ENCODE measurements at places on chromosomes 7 and 10.

DNA sequence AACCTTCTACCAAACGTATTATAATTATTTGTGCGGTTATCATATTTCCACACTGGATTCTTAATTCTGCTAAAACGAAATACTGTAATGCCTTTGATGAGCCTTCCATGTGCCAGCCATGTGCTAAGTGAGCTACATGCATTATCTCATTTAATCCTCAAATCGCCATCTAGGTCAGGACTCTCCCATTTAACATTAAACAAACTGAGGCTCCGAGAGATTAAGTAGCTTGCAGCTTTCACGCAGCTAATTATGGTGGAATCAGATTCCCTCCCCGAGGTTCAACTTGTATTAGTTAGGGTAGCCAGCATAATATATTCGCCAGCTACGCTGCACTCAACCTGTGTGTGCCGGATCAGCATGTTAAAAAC lies 798 bp upstream of the TSPAN33 start:
- DNase-seq, result no peak

DNA sequence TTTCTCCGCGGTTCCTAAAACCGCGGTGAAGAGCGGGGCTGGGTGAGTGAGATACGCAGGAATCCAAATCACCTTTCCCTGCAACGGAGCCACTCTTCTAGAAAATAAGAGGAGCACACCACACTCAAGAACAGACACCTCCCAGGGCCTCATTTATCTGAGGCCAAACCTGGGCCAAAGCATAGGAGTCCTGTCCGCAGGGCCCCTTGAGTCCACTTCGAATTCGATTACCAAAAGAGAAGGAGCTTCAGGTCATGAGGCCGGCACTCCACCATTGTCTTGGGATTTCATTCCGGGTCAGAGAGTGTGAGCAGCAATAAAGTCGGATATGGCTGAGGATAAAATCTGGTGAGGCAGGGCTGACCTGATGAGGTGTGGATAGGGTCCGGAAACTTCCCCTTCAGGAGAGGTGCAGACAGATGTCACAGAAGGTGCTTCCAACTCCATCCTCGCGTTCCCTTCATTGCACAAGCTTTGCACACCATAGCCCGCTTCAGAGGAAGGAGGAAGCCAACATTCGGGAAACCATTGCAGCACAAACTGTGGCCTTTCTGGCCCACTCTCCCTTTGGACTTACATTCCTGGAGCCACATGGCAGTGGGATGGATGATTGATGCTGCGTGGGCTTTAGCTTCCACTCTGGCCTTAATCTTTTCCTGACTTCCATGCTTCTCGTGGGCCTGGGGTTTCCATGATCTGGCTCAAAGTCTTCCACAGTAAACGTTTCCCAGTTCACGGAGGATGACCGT lies 27.2 kb upstream of the ZNF273 start:
- no peak for DNase-seq

DNA sequence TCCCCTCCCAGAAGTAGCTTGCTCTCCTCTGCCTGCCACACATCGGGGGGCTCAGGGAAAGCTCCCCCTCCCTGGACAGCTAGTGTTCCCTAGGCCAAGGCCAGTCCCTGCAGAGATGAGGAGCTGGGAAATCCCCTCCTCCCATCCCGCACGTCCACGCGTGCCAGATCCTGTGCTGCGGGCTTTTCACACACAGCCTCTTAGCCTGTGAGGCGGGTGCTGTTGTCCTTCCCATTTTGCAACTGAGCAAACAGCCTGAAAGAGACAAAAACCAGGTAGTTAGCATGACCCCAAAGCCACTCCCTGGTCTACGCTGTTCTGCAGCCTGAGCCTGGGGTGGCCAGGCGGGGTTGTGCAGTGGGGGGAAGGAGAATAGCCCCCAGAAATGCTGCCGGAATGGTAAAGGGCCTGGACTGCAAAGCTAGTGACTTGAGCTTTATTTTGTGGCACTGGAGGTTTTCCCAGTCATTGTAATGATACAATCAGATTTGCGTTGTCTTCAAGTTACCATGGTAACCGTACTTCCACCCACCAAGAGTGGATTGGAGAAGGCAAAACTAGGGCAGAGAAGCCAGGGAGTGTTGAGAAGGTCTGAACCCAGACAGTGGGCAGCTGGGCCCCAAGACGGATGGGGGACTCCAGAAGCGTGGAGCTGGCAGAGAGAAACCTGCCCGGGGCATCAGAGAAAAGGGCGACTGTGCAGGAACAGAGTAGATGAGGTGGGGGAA lies 98.6 kb upstream of the KCTD7 start:
- DNase-seq, result no peak

DNA sequence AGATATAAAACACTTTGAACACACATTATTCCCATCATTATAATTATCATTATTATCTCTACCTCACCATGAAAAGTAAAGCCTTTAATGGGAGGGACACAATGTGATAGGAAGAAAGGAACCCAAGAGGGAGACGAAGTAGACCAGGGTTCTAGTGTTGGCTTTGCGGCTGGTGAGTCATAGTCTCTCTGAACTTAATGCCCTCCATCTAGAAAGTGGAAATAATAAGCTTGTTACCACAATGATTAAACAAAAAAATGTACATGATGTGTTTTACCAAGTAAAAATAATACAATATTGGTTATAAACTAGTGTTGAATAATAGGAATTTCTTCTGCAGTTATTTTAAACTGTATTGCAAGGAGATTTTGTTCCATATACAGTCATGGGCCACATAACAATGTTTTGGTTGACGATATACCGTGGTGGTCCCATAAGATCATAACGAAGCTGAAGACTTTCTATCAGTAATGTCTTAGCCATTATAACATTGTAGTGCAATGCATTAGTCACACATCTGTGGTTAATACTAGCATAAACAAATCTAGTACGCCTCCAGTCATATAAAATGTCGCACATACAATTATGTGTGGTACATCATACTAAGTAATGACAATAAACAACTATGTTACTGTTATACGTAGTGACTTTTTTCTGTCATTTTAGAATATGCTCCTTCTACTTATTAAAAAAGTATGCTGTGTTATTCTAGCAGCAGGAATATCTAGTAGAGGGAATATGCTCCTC lies 450.6 kb upstream of the SORCS1 start:
- no peak for DNase-seq

GRCh38 chr10:125555267-125555666 lies 127.7 kb downstream of the TEX36 start:
- no peak for DNase-seq

DNA sequence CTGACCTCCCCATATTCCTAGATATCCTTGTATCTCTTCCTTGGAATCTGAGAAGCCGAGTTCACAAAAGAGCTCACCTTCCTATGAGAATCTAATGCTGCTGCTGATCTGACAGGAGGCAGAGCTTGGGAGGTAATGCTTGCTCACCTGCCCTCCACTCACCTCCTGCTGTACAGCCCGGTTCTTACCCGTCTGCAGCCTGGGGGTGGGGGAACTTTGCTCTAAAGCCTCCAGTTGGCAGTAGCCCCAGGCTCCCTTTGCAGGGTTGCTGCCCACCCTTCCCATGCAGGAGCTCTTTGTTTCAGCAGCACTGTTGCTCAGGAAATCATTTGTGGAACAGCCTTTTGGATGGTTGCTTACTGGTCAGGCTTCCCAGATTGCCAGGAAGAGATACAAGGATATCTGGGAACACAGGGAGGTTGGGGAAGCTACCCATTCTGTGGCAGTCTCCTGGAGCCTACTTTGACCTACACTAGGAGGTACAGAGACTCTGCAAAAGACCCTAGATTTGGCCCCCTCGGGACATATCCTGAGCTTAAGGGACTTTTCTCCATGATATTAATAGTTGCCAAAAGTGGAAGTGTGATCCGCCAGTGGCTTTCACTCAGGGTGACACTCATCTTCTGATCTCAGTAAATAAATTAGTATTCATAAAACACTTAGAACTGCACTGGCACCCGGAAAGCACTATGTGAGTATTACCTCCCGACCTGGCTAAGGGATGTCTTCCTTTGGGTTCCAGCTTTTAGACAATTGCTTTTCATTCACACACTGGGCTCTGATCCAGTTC lies 363.7 kb upstream of the PODXL start:
- DNase-seq, result no peak

- no peak for DNase-seq
Measured at GRCh38 chr10:22554461-22555182, 159.8 kb downstream of the PIP4K2A start.

DNA sequence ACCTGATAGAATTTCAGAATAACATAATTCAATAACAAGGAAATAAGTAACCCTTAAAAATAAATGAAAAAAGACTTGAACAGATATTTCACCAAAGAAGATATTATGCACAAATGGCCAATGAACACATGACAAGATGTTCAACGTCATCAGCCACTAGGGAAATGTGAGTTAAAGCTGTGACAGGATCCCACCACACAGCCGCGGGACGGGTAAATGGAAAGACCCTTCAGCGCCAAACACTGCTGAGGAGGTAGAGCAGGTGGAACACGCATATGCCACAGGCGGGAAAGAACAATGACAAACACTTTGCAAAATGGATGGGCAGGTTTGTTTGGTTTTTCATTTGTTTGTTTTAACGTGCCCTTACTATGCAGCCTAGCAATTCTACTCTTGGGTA lies 86.1 kb upstream of the RNF32 start:
- no peak for DNase-seq

DNA sequence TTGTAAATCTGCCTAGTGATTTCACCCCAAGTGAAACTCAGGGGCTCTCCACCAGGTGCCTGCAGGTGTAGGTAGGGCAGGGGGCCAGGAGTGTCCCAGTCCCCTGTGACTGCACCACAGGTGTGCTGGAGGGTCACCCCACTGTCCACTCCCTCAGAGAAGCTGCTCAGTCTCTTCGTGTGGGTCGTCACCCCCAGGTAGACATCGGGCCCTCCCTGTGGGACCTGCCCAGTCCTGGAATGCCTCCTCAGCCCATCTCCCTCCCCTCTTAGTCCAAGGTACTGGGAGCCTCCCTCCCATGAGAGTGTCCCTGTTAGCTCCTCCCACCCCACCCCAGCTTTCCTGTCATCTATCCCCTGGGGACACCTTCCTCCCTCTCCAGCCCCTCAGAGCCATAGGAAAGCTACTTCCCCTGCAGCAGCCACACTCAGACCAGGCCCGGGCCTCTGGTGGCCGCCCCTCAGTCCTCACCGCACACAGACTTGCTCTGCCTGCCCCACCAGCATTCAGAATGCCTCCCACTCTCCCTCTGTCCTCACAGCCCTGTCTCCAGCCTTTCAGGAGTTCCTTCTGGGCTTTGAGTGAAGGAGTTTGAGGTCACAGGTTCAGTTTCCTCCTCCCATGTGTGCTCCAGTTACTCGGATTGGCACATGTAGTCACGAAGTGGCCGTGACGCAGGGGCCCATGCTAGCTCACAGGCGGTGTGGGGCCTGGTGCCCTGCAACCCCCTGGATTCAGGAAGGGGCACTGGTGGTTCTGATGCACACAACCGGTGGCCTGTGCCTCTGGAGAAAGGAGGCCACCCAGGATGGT lies 5.1 kb downstream of the ALOX5 start:
- no peak for DNase-seq

DNA sequence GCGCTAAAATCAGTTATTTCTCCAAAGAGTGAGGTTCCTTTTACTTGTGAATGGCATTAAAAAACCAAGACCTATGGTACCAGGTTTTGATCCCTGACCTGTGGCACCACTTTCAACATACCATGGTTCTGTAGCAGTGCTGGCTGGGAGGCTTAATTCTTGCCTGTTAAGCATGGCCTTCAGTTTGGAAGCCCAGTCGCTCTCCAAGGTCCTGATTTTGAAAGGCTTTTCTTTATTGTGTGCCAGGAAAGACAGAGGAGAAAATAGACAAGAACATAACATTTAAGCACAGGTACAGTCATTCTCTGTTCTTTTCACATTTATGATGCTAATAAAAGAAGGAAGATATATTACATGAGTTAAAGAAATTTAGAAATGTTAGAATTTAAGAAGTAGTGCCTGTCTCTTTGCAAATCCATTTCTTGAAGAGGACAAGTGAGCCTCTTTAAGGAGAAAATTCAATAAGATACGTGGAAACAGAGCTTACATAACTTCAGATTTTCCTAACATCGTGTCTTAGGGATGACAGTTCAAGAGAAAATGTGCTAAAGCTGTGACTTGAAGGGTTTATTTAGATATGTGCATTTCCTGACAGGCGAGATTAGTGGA lies 357.6 kb downstream of the DPP6 start:
- DNase-seq, result no peak

- DNase-seq, result no peak
Measured at GRCh38 chr10:35639021-35639727, 2.9 kb downstream of the FZD8 start.

GRCh38 chr10:58734116-58734515 lies 221.4 kb downstream of the BICC1 start:
- DNase-seq, result no peak

DNA sequence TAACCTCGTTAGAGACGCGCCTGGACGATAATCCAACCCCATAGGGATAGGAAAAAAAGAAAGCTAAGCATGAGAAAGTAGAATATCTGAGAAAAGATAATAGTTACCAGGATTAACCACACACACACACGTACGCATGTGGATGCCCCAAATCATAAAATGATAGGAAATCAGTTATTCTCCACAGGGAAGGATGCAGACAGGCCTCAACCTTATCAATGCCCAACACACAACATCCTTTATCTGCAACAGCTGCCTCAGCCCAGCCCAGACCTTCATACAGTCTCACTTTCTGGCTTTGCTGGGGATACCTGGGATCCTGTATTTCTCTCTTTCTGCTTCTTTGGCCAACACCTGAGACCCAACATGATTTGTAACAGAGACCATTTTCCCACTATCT lies 123.0 kb downstream of the NOC3L start:
- DNase-seq, result no peak

GRCh38 chr7:100602889-100603725 lies 944 bp downstream of the PCOLCE start:
- no peak for DNase-seq

GRCh38 chr7:150685219-150686029 lies at the start of gene GIMAP2:
GIMAP2 (plus strand) TSS chr7:150685706; CDS start chr7:150687060, 1,354 bp downstream.
- no peak for DNase-seq

DNA sequence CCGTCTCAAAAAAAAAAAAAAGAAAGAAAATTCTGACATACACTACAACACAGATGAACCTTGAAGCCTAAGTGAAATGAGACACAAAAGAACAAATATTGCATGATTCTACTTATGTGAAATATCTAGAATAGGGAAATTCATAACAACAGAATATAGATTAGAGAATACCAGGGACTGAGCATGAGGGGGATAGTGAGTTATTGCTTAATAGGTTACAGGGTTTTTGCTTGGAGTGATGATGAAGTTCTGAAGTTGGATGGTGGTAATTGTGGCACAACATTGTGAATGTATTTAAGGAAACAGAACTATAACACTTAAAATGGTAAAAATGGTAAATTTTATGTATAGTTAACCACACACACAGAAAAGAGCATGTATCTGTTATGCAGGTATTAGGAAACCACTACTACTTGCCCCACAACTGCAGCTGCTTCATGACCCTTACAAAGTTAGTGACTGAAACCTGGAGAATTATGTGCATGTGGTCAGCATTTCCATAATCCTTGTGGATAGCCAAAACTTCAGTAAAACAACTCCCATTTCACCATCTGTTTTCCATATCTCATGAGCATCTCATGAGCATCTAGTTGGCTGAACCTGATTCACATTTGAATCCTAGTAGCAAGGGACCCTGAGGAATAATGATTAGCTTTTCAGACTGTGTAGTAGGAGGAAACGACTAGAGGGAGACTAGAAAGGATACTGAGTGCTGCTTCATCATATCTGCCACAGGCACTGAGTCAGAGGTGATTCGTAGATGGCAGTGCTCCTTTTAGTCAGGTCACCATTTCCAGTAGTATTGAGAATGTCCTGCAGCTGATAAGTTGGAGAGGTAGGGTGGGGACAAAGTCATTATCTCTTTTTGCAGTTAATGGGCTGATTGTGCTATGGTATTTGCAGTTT lies 26.3 kb downstream of the SAMD8 start:
- no peak for DNase-seq

- no peak for DNase-seq
Measured at GRCh38 chr7:35702541-35702940, 7.6 kb upstream of the HERPUD2 start.

- DNase-seq, result no peak
Measured at GRCh38 chr7:149741629-149742028, 31.8 kb downstream of the ZNF467 start.

All from NCI-H2081 treated with DMSO at 0.1 percent for 48 hours (cell line).